Adrenal gland (tissue), 19 donors: ENCODE measurements at places on chromosomes 16 and 17.
A peak's percentile ranks its signal among the peaks of the same experiment; 100 is the strongest.

GRCh38 chr16:9607515-9608230 is 516.2 kb downstream of the HAPSTR1 start:
- no peak for DNase-seq

DNA sequence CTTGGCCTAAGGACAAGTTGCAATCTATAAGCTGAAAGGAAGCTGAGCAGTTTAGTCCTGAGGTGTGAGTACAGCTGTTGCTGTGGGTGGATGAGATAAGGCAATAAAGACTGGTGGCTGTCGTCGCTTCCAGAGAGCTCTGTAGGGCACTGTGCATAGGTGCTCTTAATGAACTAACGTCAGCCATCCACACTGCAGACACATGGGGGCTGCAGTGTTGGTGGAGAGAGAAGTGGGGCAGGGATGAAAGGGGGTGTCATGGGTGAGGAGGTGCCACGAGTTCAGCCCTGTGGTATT is 139.9 kb upstream of the IRX3 start:
- DNase-seq = no peak

DNA sequence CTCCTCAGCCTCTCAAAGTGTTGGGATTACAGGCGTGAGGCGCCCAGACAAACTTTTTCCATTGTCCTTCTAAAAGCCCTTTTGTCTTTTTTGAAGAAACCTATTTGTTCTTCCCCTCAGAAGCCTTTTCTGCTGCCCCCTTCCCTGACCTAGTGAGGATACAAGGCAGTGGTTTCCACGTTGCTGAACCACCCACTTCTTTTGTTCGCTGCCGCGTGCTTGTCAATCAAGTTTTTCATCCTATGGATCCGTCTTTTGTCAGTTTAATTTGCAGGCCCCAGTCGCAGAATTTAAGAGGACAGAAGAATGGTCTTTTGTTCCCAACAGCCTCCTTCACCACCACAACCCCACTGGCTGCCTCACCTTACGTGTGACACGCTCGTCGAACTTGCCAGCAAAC is 20.2 kb upstream of the GNG13 start:
- DNase-seq = no peak

- DNase-seq = no peak
Observed at GRCh38 chr17:46991617-46992016, 12.6 kb upstream of the RPRML start.

GRCh38 chr17:82228842-82229697 is at the start of gene SLC16A3:
Gene SLC16A3 (plus strand): TSS chr17:82229042. CDS start chr17:82236009, 6,967 bp downstream.
- no peak for DNase-seq

GRCh38 chr17:18093616-18094408 is 6.1 kb downstream of the DRG2 start:
- peak; percentile 82 for DNase-seq

GRCh38 chr16:61654962-61655361 is 381.3 kb downstream of the CDH8 start:
- DNase-seq = no peak

- peak; percentile 56 for DNase-seq
Observed at GRCh38 chr16:71172481-71173207, 57.9 kb downstream of the HYDIN start.

- peak; percentile 93 for DNase-seq
Observed at GRCh38 chr17:17206124-17206912, at the start of gene PLD6. Gene PLD6 (minus strand): TSS chr17:17206333. CDS start chr17:17206286, 47 bp downstream.

- DNase-seq = no peak
Observed at GRCh38 chr17:76232342-76232741, 8.0 kb downstream of the RNF157 start.

DNA sequence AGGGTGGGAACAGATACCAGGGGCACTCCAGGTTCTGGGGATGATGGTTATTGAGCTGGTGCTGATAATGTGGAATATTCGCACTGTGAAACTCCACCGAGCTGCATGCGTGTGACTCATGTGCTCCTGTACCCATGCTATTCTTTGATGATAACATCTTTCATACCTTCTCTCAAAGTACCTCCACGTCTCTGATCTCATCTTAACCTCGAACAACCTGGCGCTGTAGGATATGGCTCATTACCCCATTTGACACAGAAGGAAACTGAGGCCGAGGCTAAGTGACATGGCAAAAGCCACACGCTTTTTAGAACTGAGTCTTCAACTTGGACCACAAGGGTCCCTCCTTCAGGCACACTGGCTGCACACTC is 30.2 kb upstream of the MRPS23 start:
- no peak for DNase-seq

GRCh38 chr17:49200423-49201083 is 9.8 kb downstream of the GNGT2 start:
- no peak for DNase-seq

DNA sequence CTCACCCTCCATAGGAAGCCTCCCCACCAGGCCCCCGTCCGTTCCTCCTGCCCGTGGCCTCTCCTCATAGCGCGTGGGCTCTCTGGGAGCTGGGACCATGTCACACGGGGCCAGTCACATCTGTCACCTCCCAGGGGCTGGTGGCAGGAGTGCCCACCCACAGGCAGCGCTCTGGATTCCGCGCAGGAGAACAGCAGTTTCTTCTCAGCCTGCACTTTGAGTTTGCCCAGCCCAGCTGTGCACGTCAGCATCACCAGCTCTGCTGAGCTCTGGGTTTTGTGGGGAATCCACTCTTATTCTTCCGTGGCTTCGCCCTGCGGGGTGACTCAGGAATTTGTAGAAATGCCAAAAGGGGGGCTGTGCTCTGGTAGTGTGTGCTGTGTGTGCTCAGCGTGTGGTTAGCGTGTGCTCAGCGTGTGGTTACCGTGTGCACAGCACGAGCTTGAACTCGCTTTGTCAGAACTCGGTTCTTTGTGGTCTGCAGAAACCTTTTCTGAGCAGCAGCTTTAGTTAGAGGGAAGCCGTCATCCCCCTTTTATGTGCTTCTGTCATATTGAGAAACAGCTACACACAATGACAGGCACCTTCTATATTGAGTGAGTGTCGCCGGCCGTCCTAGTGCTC is 3.2 kb downstream of the ACSF3 start:
- no peak for DNase-seq

- DNase-seq = no peak
Observed at GRCh38 chr17:9090641-9091096, 69.4 kb downstream of the NTN1 start.

- no peak for DNase-seq
Observed at GRCh38 chr17:8124350-8125153, 646 bp upstream of the HES7 start.

DNA sequence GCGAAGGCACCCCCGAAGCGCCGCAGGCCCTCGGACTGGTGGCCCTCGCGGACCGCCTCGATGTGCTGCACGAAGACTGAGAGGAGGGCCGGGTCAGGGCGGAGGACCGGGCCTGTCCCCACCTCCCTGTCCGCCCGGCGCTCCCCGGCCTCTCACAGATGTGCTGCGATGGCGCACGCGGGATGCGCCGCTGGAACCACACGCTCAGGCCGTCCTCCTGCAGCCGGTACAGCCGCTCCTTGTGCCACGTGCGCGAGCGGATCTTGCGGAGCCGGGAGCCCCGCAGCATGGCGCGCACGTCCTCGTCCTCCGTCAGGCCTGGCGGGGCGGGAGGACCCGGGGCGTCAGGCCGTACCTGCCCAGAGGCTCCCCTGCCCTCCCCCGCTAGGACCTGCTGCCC is 11.3 kb downstream of the PLCD3 start:
- no peak for DNase-seq

GRCh38 chr17:49390548-49391324 is 23.9 kb downstream of the PHB1 start:
- peak; percentile 23 for DNase-seq

- DNase-seq = no peak
Observed at GRCh38 chr17:41968676-41969075, 2.1 kb downstream of the CNP start.

DNA sequence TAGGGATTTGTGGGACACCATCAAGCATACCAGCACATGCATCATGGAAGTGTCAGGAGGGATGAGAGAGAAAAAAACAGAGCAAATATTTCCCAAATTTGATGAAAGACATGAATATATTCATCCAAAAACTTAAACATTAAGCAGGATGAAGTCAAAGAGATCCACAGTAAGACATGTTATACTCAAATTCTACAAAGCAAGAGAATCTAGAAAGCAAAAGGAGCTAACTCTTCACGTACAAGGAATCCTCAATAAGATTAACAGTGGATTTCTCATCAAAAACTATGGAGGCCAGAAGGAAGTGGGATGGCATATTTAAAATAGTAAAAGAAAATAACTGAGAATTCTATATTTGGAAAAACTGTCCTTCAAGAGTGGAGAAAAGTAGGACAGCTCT is 374.8 kb downstream of the ZFHX3 start:
- DNase-seq = no peak

DNA sequence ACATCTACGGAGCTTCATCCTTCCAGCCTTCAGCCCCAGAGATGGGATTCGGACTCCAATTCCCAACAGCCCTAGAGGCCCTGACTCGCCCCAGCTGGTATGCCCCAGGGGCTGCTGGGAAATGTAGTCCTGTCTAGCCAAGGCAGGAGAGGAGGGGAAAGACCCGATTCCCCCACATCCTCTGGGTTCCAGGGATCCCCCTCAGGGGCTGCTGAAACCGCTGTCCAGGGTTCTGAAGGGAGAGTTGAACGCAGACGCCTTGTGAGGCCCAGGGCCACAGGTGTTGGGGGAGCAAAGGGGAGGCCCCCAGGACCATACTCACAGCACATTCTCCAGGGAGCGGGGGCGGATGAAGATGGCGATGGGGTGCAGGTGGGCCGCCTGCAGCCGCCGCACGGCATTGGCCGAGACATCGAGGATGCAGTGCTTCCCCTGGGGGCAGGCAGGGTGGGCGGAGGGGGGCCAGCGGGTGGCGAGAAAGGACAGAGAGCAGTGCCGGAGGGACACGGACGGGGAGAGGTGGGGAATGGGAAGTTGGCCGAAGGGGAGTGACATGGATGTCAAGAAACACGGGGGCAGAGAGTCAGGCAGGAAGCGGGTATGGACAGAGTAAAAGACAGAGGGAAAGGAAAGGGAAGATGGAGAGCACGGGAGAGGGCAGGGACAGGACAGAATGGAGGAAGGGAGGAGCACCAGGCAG is 12.6 kb upstream of the ASGR1 start:
- DNase-seq = no peak

- peak; percentile 58 for DNase-seq
Observed at GRCh38 chr17:81513372-81513752, 763 bp upstream of the ACTG1 start.

GRCh38 chr17:10149573-10150399 is 48.6 kb downstream of the GAS7 start:
- DNase-seq = no peak

- no peak for DNase-seq
Observed at GRCh38 chr17:19570544-19571062, 36.9 kb downstream of the SLC47A1 start.

- no peak for DNase-seq
Observed at GRCh38 chr17:77572065-77572601, 386.4 kb upstream of the TNRC6C start.

DNA sequence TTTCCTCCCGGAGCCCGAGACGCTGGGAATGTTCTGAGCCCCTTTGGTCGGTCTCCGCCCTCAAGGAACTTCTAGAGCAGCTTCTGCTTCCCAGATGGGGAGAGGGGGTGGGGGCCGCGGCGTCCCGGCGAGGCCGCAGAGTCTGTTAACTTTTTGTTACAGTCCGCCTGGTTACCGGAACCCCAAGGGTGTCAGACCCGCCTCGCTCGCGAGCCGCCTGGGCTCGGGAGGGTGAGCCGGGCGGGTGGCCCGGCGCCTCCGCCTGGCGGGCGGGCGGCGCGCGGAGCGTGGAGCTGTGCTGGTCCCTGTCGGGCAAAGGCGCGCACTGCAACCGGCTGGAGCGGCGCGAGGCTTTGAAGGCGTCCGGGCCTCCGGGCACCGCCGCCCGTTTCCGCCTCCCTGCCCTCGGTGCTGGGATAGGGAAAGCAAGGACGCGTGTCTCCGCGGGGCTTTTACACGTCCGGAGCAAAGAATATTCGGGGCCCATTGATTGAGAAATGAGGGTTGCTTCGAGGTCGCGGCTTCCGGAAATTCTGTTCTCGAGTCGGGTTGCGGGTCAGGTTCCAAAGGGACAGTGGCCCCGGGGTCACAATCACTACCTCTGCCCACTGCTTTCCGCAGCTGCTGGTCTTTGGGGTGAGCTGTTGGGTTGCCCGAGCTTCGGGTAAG is 1.7 kb downstream of the HS3ST3B1 start:
- DNase-seq = peak; percentile 80

DNA sequence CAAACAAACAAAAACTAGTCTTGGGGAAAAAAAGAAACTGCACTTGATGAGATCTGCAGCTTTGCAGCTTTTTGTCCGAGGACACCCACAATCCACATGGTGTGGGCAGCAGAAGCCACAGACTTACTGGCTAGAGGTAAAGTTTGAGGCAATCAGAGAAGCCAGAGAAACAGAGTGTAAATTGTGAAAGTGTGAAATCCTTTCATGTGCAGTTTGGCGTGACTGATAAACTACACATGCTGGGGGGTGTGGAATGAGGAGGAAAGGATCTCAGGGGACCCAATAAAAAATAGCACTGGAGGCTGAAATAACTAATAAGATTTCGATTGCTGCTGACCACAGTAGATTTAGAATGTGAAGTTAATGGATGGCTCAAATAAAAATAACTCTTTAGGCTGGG is 42.4 kb upstream of the HOXB13 start:
- no peak for DNase-seq

- no peak for DNase-seq
Observed at GRCh38 chr16:66220702-66221101, 145.8 kb upstream of the CDH5 start.

- DNase-seq = no peak
Observed at GRCh38 chr17:74945543-74945942, 9.8 kb downstream of the OTOP3 start.

DNA sequence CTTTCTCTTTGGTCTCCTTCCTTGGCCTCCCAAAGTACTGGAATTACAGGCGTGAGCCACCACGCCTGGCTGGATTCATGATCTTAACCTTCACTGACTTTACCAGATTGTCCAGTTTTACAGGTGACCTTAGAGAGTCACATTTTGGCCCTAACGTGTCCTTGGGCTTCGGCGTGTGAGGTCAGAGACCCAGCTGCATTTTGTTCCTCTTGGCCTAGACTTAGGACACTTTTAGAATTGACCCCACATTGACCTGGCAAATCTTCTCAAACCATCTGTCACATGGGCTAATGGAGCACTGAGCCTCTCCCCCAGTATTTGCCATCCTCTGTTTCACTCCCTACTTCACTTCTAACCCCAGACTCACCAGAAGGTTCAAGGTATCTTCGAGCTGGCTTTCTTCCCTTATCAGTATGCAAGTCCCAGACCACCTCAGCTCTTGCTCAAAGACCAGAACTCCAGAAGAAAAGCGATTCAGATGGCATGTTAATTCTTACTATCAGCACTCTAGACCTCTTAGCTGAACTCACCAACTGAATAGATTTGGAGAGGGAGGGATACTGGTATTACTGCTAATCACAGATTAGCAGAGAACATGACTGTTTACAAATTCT is 1.7 kb upstream of the CYTH1 start:
- no peak for DNase-seq

DNA sequence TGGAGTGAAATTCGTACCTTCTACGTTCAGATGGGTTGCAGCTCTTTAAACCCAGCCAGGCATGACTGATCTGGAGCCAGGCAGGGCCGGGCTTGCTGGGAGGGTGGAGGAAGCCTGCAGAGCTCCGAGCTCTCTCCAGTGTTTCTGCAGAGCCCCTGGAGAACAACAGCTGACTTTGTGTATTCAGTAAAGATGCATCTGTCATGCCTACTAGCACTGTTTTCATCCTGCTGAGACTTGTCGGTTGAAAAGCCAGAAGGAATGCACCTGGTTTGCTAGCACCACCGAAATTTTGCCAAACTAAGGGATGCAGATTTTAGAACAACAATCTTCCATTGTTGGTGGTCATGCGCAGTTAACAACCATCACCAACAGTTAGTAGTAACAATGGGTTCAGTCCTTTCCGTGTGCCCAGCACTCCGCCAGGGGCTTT is 22.4 kb upstream of the SCNN1B start:
- DNase-seq = no peak
